ENCODE measurements at places on chromosomes 12 and 14.

DNA sequence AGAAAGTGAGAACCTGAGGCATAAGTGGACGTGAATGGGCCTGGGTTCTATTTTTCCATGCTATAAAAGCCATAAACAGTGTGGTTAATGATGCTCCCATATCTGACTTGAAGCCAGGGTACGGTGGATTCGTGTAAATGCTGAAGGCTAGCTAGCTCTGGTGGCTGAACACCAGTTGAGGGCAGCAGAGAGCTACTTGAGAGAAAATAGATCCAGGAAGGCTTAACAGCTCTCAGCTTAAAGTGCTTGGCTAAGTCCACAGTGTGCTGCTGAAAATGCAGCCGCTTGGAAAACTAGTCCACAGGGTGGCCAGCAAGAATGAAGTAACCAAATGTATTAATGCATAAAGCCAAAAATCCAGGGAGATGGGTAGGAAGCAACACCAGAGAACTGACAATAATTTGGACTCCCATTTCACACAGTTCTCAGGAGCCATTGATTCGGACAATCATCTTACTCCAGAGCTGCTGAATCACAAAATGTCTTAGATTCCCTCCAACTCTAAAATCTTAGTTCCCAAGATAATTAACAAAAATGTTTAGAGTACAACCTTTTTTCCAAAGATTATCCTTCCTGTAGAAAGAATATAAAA is 15.0 kb upstream of the FOXG1 start:
- no peak for DNase-seq

GRCh38 chr14:104319491-104320241 is 181.3 kb downstream of the KIF26A start:
- no peak for DNase-seq

- no peak for DNase-seq
These were observed 310.8 kb downstream of the FUT8 start for GRCh38 chr14:65723348-65723747.

- no peak for DNase-seq
These were observed 3.2 kb downstream of the OSBPL8 start for GRCh38 chr12:76556368-76556767.

DNA sequence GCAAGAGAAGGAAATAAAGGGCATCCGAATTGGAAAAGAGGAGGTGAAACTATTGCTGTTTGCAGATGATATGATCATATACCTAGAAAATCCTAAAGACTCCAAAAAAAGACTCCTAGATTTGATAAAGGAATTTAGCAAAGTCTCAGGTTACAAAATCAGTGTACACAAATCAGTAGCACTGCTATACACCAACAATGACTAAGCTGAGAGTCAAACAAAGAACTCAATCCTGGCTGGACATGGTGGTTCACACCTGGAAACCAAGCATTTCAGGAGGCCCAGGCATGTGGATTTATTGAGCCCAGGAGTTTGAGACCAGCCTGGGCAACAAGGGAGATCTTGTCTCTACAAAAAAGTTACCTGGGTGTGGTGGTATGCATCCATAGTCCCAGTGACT is 188.7 kb upstream of the PLXNC1 start:
- no peak for DNase-seq

Measured in activated gamma-delta T cell treated with anti-CD3 and anti-CD28 coated beads, Interleukin-2, amount 50 U/mL, for 16 hours (primary cell).